ENCODE measurements at places on chromosomes 5 and 9.

DNA sequence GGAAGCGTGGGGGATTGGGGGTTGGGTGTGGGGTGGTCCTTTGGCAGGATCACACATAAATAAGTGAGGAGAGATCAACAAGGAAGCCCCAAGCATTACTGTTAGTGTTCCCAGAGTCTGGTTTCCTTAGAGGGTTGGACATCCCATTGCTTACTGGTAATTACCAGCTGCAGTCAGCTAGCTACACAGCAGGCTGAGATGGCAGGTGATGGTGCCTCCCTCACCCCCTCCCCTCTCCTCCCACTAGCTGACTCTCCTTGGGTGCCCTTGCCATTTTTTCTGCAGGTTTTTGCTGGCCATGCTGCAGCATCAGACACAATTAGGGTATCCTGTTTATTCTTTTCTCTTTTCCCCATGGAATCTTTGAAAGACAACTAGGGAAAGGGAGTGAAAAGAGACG lies 107.5 kb upstream of the TLR4 start:
- DNase-seq: no peak

GRCh38 chr5:178346607-178347334 lies 114.2 kb upstream of the PHYKPL start:
- no peak for DNase-seq

DNA sequence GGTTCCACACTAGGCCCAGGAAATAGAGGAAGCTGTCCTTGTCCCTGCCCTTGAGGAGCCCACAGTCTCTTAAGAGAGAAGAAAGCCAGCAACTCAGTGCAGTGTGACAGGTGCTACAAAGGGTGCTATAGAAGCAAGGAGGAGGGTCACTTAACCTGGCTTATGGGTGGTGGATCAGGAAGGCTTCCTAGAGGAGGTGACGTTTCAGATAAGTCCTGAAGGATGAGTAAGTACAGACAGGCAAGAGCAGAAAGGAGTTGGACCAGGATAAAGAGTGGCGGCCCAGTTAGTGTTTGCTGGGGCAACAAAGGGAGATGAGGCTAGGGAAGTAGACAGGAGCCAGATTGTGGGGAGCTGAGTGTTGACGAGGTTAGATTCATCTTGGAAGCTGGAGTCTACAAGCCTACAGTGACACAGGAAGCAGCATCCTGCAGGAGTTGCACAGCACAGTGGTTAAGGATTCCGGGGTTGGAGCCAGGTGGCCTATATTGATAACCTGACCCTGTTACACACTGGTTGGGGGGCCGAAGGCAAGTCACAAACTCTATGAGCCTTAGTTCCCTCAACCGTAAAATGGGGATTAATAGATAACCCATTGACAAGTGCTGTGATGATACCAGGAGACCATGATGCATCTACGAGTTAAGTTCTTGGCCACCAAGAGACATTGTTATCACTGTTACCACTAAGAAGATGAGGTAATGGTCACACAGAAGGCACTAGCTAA lies 5.4 kb upstream of the LHX6 start:
- DNase-seq: no peak

DNA sequence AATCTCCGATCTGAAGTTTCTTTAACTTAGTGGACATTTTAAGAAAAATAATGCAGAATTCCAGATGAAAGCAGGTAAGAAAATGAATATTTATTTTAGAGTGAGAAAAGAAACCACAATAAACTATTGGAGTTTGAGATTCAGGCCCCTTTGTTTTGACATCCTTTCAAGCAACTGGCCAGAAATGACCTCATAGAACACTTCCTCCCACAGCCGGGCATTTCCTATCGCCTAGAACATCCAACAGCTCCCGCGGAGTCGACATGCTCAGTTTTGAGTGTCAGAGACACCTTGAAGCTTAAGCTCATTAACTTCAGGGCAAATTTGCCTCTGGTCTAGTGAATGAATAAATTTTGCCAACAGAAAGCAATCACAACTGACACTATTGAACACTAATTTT lies 369.2 kb downstream of the TLE4 start:
- no peak for DNase-seq

- DNase-seq: no peak
Measured at GRCh38 chr5:31688515-31689092, 49.7 kb downstream of the PDZD2 start.

DNA sequence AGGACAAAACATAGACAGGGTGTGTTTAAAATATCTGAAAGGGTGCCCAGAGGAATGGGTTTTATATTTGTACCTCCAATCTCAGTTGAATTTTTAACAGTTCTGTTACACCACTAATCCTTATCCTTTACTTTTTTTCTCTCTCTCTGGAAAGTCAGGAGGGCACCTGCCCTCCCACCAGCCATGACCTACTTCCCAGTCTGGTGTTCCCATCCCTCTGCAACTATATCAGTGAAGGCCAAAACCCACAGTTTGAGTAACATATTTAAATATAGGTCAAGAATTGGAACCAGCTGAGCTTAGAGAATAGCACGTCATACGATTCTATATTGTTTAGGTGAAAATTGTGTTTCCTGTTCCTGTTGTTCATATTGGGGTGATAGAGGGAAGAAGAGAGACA lies 229.8 kb downstream of the NTRK2 start:
- no peak for DNase-seq

- DNase-seq: no peak
Measured at GRCh38 chr9:133238851-133239532, 29.9 kb upstream of the OBP2B start.

DNA sequence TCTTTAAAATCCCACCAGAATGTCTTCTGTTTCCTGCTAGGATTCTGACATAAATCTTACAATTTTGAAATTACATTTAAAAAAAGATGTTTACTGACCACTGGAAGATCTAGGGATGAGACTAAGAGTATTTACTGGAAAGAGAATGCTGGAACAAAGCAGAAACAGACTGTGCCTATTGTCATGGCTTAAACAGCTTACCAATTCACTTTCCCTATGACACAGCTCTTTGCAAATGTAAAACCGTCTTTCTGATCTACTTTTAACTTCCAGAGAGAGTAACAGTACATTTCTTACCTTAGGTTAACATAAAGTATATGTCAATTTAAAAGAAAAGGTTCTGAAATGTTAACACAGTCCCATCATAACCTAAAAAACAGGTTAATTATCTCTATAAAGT lies 10.7 kb downstream of the GIN1 start:
- no peak for DNase-seq
